Fibroblast of skin of right biceps (primary cell): ENCODE measurements at places on chromosomes 5 and 9.

GRCh38 chr5:59661954-59662615 is 231.4 kb downstream of the PDE4D start:
- DNase-seq: peak; percentile 43

DNA sequence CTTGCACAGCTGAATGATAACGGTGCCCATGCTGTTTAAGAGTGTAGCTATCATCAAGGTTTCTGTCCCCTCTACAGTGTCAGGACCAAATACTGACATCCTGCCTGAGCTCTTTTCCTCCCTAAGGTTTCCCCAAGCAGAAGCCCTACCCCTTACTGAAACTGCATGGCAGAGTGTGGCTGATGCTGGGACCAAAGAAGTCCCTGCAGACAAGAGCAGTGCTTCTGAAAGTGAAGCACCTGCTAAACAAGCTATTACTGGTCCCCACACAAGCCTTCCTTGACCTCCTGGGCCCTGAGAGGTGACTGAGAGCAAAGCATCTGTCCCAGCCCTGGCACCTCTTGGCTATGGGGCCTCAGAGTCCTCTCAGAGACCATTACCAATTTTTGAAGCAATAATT is 56.1 kb downstream of the CFAP90 start:
- DNase-seq: no peak

GRCh38 chr9:18253950-18254349 is 220.0 kb upstream of the ADAMTSL1 start:
- peak; percentile 38 for DNase-seq

DNA sequence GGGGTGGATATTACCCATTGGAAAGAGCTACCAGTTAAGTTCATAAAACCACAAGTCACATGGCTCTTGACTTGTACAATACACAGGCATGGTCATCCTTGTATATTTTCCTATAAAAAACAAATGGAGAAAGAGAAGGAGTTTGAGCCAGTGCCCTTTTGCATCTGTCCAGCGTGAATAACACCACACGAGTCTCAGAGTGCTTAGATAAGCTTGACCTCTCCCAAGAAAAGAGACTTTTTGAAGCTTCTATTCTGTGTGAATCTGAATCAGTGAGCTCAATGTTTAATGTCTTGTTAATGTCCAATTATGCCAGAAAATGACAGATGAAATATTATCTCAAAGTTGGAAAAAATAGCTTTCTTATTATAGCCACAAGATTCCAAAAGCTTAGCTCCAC is 30.9 kb upstream of the LPAR1 start:
- no peak for DNase-seq

DNA sequence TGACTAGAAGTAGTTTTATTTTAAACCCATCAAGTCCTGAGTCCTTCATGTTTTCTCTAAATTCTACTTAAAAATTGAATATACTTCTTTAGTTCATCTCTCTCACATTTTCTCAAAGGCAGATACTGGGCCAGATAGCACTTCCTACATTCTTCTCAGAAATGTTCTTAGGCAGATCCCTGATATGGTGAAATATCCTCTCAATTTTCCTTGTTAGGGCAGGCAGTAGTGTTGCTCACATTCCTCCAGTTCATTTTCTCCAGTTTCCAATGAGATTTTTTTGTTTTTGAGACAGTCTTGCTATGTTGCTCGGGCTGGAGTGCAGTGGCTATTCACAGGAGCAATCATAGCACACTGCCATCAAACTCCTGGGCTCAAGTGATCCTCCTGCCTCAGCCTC is 5.7 kb downstream of the GCNT1 start:
- DNase-seq: no peak

- no peak for DNase-seq
These were observed 996.2 kb downstream of the CDH12 start for GRCh38 chr5:21856987-21857386.

DNA sequence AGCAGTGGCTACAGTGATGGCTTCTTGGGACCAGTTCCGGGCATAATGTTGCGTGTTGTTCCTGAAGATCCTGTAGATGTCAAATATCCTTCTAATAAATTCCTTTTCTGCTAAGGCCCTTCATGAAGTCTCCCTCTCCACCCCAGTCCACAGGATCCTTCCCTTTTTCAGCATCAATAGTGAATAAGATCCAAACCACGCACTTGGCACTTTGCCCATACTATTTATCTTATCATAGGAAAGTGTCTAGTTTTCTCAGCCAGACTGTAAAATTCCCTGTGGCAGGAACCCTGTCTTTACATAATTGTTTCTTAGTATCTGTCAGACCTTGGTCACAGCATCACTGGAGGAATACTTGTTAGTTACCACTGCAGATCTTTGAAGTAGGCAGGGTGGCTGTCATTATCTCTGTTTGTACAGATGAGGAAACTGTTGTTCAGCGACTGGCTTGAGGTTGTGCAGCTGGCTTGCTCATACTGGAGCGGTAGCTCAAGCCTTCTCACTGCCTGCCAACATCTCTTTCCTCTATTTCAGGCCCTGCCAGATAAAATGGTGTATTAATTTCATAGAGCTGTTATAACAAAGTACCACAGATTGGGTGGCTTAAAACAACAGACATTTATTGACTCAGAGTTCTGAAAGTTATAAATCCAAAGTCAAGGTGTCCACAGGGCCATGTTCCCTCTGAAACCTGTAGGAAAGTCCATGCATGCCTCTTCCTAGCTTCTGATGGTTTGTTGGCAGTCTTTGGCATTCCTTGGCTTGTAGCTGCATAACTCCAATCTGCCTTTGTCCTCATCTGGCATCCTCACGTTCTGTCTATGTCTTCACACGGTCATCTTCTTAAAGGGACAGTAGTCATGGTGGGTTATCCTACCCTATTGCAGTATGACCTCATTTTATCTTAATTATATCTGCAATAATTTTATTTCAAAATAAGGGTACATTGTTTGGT is 33.5 kb upstream of the APC start:
- peak; percentile 75 for DNase-seq

DNA sequence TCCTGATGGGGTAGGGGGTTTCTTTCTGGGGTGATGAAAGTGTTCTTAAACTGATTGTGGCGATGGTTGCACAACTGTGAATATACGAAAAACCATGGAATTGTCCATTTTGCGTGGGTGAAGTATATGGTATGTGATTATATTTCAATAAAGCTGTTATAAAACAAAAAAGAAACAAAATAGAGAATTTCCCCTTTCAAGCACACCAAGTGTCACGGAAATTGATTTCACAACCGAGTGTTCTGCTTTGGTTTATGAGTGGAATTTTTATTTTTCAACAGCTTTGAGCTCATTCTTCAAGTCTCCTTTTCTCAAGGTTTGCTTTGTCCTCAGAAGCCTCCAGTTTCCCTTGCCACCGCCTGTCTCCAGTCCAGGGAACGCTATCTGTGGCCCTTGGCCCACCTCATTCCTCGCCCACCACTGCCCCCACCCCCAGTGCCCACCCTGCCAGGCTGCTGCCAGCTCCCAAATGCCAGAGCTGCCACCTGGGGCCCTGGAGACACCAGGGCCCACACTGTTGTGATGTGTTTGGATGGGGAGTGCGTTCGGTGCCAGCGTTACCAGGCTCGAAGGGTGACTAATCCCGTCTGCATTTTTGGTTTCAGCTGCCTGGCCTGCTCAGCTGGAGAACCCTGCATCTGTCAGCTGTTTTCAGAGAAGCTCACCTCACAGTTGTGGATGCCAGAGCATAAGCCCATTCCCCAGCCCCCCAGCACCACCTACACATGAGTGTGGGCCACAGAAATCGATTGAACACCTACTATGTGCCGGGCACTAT is 30.4 kb downstream of the DUSP1 start:
- peak; percentile 87 for DNase-seq

DNA sequence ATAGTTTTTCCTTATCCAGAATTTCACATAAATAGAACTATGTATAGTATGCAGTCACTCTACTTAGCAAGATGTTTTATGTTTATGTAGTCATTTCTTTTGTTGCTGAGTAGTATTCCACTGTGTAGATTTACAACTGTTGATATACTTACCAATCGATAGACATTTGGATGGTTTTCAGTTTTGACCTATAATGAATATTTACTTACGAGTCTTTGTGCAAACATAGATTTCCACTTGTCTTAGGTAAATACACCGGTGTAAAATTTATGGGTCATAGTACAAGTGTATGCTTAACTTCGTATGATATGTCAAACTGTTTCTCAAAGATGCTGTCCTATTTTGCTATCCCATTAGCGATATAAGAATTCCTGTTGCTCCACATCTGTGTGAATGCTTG is 19.7 kb upstream of the OR2K2 start:
- no peak for DNase-seq

DNA sequence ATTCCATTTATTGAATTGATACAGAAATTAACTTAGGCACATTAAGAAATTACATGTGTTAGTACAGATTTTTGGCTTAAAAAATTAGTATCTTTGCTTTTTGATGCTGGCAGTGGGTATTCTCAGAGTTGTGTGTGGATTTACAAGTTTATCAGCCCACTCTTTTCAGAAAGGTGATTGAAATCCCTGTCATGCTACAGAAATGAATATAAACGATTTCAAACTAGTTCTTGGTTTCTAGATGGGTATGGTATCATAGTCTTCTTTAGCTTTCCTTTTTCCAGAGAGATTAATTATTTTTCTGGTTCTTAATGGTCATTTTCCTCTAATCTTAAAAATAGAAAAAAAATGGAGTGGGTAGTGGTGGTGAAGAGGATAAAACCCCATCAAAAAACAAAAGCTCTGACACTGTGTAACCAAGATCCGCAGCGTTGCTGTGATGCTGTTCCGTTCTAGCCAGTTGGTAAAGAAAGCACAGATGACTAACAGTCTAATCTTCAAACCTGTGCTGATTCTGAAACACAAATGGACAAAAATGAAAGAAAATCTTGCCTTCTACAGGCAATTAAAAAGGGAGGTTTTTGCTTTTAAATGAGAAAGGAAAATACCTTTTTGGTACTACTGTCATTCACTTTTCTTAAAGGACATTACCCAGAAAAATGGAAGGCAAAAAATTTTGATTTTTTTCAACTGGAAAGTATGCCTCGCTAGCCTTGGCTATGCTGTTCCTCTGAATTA is 5.2 kb downstream of the LRRTM2 start:
- DNase-seq: no peak

DNA sequence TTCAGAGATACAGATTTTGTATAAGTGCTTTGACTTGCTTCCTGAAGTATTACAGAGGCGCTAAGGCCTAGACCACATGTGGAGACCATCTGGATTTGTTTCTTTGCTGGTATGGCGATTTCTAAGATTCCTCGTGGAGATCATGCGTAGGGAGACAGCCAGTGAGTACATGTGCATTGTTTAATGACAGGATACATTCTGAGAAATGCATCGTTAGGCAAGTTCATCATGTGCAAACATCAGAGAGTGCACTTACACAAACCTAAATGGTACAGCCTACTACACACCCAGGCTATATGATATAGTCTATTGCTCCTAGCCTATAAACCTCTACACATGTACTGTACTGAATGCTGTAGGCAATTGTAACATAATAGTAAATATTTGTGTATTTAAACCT is 16.5 kb upstream of the CEP120 start:
- peak; percentile 27 for DNase-seq

DNA sequence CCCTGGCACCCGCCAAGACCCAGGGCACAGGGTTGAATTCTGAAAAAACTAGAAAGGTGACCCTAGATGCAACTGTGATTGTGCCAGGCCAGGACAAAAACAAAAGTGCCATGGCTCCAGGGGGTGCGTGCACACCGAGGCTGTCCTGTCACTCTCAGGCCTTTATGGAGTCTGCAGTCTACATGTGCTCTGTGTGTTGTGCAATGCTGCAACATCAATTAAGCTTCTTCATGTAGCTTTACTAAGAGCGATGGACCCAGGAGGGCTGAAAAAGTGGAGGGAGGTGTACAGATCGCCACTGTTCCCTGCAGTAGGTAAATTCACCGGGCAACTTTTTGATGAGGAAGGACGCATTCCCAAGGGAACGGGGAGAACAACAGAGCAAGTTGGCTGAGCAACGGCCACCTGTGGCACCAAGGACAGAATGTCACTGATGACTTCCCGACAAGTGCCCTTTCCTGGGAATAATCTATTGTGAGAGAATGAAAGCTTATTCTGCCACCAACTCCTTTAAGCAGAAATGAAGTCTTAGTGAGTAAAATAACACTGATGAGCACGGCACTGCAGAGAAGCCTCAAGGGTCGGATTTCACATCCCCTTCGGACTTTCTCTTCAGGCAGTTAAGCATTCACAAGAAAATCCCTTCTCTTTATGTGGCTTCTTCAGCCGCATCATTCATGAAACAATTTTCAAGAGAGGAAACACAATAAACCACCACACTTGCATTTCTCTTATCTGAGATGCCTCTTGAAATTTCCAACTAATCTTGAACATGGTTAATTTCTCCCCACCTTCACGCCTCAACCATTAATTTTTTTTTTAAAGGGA is 149.6 kb downstream of the DROSHA start:
- DNase-seq: peak; percentile 31

GRCh38 chr5:177113566-177114424 is 19.8 kb upstream of the NSD1 start:
- DNase-seq: peak; percentile 63

DNA sequence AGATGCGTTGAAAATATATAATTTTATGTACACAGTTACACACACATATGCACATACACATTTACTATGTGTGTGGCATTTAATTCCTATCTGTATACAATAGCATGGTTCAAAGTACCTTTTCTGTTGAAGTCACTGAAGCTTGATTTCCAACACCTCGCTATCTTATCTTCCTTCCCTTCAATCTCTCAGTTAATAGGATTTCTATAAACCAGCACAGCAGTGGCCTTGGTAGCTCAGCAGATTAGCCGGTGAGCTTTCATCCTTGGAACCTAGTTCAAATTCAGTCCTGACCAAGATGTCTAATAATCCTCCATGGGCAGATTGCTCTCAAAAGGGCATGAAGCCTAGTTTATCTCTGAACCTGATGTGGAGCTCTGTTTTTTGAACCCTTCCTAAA is 2389.5 kb downstream of the MAT2B start:
- no peak for DNase-seq

DNA sequence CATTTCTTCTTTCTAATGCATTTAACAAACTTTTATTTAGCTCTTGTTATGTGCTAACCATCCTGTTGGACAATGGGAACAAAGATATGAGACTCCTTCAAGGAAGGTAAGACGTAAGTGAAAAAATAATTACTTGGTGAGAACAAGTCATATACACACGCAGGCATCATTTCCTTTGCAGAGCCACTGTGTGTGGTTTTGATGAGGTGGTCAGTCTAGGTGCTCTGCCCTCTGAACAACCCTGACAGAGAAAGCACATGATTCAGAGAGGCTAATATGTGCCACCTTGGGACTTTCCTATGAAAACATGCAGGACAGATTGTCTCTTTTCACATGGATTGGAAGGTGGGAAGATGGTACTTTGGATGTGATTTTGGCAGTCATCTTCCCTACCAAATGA is 1162.5 kb upstream of the DMAC1 start:
- DNase-seq: peak; percentile 3

DNA sequence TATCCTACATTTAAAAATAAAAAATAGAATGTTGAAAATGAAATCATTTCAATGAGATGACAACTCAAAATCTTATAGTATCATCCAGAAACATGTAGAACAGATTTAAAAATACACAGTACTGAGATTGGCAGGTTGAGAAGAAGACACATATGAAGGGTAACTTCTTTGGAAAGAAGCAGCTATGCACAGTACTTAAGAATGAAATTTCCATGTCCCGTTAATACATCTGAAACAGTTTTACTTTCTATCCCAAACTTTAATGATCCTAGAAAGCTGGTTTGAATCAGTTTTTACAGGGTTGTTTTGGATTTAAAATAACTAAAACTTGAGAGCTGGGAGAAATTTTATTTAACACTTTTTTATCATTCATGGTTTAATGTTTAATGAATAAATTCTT is 36.0 kb upstream of the ARRDC3 start:
- DNase-seq: no peak

GRCh38 chr5:33336891-33337636 is 103.7 kb upstream of the TARS1 start:
- peak; percentile 55 for DNase-seq
